ENCODE measurements at places on chromosomes 2 and 18.

DNA sequence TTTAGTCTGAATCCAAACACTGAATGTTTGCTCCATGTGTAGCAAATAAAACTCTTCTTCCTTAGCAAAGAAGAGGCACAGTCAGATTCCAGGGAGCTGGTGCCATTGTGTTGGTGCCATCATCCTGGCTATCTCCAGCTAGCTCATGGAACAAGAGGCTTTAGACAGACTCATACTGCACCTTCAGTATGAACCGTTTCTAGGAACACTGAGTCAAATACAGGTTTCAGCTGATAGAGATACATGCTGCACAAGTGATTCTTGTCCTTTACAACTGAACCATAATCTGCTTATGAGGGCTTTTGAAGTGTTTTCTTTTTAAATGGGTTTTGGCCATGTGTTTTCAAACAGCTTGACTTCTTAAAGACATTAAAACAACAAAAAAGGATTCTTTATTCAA is 57.9 kb downstream of the DYNC1I2 start:
- no peak for DNase-seq

DNA sequence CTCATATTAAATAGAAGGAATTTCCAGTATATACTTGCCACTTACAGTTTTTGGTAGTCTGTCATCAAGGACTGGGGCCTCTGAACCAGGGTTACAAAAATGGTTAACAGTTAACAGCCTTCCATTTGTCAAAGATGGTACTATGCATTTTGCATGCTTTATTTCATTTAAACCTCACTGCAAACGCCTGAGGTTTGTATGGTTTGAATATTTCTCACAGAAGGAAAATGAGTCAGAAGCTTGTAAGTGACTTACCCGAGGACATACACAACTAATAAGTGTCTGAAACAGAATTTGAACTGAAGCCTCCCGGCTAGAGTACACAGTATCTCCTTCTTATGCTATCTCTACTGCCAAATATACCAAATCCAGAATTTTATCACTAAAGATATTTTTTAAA is 1593.5 kb upstream of the ACVR2A start:
- no peak for DNase-seq

DNA sequence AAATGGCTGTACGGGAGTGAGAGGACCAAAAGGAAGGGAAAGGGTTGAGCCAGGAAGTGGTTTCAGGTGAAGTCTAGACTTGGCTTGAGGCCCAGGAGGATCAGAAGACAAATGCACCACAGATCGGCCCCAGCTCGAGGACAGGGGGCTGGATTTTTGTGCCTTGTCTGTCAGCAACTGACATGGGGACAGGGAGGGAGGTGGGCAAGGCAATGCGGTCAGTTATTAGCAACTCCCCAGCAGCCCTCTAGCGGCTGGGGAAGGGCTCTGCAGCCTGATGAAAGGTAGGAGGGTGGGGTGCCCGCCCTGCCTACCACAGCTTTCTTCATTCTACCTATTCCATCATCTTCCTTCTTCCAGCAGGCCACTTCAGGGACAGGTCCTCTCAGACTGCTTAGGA is 50.0 kb downstream of the CPO start:
- DNase-seq = no peak

DNA sequence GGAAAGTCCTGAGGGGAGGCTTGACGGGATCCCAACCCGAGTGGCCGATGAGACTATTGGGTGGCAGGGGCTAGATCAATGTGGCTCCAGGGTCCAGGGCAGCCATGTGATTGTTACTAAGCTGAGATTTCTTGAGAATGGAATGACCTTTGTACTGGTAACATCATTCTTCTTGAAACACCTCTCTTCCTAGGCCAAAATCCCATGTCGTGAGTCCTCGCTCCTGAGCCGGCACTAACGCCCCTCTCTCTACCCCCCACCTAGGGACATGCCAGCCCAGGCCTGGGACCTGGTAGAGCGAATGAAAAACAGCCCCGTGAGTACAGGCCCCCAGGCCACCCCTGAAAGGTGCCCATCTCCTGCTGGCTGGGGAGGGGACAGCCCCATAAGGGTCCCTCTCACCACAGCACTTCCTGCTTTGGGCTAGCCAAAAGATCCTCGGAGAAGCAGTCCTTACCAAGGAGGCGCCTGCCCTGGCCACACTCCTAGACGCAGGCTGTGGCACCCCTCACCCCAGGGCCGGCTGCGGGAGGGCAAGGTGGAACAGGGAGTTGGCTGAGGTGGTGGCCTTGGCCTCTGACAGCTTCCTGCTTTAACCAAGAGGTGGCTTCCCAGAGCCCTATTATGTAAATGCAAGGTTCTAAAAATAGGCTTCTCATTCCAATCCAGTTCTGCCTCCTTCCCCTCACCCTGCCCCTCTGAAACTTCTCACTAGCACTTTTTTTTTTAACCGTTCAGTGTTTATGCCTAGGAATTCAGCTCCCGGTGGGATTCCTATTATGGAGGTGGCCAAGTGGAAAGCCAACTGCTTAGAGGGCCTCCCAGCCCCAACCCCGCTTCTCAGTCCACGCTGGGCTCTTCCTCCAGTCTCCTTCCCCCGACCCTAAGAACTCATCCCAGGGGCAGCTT is 126.6 kb upstream of the PPP1CB start:
- no peak for DNase-seq

DNA sequence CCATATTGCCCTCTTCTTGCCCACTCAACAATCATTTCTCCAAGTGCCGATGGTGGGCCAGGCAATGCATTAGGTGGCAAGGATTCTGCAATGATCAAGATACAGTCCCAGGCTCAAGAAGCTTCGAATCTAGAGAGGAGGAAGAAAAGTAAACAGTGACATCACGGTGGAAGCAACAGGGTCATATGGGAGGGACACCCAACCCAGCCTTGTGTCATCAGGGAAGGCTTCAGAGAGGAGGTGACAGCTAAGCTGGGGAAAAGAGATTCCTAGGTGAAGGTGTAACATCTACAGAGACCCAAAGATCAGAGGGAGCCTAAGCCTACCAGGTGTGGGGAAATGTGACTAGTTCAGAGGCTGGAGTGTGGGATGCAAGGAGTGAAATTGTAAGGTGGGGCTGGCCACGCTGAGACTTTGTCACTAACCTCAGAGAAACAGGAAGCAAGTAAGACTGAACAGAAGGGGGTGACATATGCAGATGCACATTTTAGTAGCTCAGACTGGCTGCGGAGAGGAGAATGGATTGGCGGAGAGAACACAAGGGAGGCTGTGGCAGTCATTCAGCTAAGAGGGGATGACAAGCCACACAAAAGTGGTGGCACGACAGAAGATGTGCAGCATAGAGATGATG is 104.9 kb downstream of the ANKRD44 start:
- no peak for DNase-seq

DNA sequence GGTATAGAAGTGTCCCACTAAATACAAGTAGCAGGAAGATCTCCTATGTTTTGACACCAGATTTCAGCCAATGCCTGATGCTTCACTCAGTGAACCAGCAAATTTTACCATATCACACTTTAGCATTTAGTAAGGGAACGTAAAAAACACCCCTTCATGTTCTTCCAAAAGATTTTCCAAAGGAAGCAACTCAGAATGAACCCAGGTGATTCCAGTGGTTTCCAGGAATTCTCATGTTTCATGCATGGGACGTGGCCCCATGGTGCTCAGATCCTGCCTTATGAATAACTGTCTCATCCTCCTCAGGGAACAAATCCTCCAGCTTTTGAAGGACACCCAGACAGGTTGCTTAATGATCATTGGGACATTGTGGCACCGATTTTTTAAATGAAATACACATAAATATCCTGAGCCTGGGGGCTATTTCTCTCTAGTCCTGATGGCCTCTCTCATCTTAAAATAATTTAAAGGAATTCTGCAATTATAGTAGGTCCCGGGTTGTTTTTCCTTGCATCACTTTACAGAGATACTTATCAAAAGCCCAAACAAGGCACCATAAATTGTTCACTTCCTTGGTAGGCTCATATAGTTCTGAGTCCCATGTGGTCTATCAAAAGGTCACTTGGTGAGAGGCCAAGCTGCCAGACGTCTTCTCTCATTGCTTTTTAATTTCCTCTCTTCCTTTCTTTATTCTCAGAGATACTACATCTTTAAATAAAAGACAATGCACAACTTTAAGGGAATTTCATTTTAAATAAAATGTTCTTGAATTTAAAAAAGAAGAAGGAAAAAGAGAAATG is 261.0 kb downstream of the ZNF516 start:
- DNase-seq = no peak

GRCh38 chr18:13067124-13067523 is 76.0 kb downstream of the CEP192 start:
- DNase-seq = no peak

DNA sequence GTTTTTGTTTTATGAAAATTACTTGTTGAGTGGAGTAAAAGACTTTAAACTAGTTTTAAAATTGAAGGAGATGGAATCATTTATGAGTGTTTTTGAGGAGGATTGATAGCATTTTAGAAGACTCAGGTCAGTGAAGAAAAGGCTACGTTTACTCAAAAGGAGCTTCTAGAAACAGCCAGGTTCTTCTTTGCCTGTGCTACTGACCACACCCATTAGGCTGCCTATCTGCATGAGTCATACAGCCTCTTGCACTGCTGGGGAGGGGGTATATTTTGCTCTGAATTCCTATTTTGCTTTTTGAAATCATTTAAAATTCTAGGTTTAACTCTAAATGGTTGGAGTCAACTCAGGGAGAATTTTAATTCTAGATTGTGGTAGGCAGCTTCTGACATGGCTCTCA is 22.3 kb downstream of the EFEMP1 start:
- DNase-seq = no peak

DNA sequence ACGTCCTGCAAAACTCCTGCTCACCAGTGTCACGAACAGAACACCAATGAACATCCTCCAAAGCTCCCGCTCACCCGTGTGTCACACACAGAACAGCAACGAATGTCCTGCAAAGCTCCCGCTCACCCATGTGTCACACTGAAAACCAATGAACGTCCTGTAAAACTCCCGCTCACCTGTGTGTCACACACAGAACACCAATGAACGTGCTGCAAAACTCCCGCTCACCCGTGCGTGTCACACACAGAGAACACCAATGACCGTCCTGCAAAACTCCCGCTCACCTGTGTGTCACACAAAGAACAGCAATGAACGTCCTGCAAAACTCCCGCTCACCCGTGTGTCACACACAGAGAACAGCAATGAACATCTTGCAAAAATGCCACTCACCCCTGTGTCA is 20.5 kb upstream of the FAM110C start:
- no peak for DNase-seq
